Naive thymus-derived CD8-positive, alpha-beta T cell (primary cell): ENCODE measurements at places on chromosomes 2 and 18.

DNA sequence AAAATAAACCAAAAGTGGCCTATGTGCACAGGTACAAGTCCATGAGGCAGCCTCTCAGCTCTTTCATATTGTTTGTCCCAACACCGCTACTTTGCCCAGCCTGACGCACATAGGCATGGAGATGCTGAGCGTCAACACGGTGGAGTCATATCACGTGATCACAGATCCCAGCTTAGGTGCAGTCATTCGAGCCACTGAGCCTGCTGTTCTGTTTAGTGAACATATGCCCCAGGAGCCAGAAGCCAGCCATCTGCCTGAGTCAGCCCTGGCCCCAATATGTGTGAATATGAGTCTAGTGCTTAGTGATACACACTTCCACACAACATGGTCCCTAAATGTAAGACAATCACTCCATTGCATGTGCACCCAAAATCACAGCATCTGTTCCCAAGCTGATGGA lies 88.2 kb upstream of the LCLAT1 start:
- DNase-seq = no peak

DNA sequence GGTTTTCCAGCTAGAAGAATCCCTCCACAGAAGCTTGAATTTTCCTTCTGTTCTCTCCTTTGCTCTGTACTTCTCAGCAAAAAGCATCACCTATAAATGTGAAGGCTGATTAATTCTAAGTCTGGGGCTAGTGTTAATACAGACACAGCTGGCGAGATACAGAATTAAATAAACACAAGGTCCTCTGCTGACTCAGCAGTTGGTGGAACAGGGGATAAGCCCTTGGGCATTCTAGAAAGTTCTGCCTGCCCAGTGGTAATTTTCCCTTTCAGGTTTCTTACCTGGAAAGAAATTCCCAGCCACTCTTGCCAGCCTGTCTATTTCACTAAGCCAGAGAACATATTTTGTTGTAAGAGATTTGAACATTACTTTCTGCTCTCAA lies 175.3 kb upstream of the MSH6 start:
- DNase-seq = no peak

DNA sequence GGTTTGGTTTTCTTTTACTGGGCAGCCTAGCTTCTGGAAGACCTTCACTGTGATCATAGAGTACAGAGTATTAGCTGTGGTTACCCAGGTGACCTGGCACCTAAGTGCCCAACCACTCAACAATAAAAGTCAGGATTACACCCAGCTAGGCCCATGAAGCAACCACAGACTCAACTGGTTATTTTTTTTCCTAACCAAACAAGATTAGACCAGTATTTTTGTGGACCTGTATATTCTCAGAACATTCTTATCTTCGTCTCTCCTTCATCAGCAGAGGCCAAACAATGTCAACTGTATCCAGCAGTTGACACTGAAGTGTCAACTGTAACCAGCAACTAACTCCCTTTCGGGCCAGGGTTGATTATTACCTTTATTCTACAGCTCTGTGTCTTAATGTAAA lies 289.2 kb upstream of the SLC39A10 start:
- DNase-seq = no peak

DNA sequence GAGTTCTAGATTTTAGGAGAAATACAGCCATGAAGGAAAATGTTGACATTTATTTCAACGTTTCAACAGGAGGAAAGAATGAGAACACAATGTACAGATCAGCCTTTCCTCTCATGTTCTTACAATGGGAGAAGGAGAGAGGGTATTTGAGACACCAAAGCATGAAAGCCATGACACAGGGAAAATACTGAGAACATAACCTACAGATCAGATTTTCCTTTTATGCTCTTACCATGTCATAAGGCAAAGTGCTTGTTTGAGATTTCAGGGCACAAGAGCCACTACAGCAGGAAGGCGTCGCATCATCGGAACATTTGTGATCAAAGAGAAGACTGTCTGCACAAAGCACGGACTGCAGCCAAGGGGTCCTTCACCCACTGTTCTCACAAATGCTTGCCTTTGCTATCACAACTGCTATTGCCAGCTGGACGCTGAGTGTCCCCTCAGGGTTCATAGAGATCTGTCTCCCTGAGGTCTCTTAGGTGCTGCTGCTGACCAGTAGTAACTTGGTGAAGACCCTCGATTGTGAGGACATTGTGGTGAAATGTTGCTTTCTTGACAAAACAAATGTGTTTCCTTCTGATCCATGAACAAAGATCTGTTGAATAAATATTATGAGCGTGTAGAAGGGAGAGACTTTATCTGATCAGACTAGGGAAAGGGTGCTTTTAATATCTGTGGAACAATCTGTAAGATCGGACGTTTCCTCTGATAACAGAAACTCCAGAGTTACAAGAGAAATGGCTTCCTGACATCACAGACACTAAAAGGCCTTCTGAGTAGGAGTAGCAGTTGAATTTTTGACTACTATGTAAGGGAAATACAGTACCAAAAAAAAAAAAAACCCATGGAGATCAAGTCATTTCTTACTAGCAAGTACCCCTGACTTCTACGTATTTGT lies 6.4 kb upstream of the IL1RL1 start:
- no peak for DNase-seq

DNA sequence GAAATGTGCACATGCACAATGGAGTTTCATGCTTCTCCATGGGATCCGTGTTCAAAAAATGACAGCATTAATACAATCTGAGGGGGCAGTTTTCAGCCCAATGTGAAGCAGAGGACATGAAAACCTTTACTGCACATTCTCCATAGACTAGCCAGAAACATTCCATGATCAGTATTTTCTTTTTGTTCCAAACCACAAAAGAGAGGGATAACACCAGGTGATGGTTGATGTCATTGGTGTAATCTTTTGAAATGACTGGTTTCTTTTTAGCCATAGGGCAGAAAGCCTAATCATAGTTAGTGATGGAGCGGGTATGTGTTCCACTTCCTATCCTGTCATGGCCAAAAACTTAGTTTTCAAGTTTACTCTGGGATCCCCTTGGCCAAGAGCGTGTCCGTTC lies 1.8 kb upstream of the KYNU start:
- DNase-seq = no peak
